SJSA1 (cell line): ENCODE measurements at places on chromosomes 5 and 9.
A peak's percentile ranks its signal among the peaks of the same experiment; 100 is the strongest.

DNA sequence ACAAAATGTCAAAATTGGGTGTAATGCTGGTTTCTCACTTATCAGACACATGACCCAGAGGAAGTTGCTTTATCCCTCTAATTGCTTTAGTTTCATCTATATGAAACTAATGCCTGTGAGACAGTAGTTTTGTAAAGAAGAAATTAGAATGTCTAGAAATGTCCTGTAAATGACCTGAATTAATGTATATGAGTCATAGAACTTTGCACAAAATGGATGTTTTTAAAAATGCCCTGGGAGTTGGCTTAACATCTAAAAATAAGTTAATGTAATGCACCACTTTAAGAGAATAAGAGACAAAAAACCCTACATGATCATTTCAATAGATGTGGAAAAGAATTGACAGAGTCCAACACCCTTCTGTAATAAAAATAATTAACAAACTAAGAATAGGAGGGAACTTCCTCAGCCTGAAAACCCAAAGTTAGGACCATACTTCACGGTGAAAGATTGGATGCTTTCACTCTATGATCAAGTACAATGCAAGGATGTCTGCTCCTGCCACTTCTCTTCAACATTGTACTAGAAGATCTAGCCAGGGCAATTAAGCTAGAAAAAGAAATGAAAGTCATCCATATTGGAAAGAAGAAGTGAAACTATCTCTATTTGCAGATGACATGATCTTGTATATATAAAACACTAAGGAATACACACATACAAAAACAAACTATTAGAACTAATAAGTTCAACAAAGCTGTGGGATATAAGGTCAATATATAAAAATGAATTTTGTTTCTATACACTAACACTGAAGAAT lies 117.9 kb downstream of the MELK start:
- DNase-seq = no peak

- DNase-seq = no peak
Measured at GRCh38 chr5:163867324-163867723, 361.9 kb downstream of the MAT2B start.

- peak; percentile 32 for DNase-seq
Measured at GRCh38 chr5:548256-548655, 24.0 kb upstream of the SLC9A3 start.

DNA sequence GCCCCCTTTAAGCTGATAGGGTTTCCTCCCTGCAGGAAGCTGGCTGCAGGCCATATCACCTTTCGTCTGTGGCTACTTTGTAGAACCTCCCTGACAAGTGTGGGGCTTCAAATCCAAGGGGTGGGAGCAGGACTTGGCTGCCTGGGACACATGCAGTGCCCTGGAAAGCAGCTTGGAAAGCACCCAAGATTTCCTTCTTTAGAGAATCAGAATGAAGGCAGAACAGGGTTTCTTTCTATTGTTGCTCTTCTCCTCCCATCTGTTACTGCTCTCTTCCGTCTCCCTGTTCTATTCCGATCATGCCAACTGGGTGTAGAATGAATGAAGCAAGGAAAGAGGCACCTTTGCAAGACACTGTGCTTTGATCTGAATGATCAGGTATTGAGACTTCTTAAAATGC lies 282.2 kb downstream of the MED10 start:
- DNase-seq = no peak

DNA sequence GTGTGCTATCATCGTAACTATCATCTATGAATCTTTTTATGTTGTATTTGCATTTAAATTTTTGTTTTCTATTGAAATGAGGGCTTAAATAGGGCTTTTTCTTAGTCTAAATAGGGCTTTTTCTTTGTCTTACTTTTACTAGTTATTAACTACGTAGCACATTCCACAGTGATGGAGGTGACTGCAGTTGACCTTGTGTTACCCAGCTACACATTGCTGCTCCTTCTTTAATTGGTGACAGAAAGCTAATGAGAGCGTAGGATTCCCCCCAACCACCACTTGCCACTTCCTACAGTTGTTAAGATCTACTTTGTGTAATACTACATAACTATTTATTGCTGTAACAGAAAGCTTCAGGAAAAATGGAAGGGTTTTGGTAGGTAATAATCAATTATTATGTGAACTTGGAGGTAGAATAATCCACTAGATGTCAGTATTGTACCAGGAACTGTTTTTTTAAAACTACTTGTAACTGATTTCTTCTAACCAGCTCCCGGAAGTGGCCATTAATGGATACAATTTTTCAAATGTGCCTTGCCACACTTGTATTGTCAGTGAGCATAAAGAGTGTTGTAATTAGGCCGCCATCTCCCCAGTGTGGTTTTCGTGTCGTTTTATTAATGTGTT lies 18.0 kb downstream of the MTRR start:
- peak; percentile 55 for DNase-seq

DNA sequence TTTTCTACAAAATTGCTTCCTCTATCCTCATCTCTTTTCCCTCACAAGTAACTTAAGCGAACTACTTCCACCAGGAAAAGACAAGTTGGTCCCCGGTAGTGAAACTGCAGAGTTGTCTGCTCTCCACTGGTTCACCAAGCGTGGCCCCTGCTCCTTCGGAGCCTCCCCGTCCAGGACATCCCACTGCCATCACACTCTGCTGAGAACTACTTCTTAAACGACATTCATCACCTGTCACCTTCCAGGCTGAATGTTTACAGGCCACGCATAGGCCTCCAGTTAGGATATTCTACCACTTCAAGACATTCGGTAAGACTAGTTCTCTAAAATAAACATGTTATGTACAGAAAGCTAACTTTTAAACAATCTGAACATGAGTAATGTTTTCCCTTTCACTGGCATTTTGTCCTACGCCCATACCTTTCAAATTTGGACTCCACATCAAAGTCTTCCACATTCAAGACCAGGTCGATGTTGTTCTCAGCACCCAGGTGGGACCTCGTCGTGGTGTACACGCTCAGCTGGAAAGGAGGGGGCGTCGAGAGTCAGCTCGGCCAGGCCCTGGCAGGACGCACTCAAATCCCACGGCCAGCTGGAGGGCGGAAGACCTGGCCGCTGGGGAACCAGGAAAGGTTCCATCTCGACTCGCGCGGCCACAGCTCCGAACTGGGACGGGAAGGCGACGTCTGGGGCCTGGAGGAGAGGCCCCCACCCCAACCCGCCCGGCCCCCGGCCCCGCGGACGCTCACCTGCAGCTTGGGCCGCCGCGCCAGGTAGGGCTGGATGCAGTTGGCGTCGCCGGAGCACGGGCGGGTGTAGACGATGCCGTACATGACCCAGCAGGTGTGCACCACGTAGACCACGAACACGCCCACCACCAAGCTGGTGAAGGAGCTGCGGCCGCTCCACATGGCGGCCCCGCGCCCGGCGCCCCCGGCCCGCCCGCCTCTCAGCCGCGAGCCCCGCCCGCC lies 683 bp downstream of the CLPTM1L start:
- no peak for DNase-seq

GRCh38 chr5:14008819-14009311 lies 64.4 kb upstream of the DNAH5 start:
- DNase-seq = peak; percentile 57

DNA sequence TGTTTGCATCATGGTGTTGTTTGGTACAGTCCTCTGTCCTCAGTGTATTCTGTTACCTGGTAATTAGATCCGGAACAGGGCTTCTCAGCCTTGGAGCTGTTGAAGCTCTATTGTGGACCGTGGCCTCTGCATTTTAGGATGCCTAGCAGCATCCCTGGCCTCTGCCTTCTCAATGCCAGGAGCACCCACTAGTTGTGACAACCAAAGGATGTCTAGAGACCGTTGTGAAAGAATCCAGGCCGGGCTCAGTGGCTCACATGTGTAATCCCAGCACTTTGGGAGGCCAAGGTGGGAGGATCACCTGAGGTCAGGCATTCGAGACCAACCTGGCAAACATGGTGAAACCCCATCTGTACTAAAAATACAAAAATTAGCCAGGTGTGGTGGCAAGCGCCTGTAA lies 159.6 kb downstream of the CACNA1B start:
- no peak for DNase-seq

GRCh38 chr9:116298249-116298648 lies 144.7 kb downstream of the PAPPA start:
- no peak for DNase-seq

DNA sequence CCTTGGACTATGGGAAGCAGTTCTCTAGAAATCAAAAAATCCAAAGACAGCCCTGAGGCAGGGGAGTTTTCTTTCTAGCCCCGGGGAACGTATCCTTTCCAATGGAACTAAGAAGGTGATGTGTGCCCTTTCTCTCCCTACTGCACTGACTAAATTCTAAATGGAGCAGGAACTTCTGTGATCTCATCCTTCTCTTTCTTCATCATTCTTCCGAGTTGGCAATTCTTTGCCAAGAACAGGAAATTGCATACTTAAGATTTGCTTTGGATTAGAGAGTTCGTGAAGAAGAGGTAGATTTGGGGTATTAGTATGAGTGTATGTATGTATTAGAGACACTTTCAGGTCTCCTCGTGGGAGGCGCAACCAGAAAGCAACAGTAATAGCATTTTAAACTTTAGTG lies 178.0 kb upstream of the PIK3R1 start:
- DNase-seq = no peak

DNA sequence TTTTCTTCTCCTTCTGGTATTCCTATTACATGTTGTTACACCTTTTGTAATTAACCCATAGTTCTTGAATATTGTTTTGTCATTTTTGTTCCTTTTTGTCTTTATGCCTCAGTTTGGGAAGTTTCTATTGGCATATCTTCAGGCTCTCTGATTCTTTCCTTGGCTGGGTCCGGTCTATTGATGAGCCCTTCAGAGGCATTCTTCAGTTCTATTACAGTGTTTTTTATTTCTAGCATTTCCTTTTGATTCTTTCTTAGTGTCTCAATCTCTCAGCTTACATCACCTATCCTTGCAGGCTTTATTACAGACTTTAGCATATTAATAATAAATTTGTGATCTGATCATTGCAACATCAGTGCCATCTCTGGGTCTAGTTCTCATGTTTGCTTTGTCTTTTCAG lies 33.8 kb downstream of the PHF2 start:
- no peak for DNase-seq

DNA sequence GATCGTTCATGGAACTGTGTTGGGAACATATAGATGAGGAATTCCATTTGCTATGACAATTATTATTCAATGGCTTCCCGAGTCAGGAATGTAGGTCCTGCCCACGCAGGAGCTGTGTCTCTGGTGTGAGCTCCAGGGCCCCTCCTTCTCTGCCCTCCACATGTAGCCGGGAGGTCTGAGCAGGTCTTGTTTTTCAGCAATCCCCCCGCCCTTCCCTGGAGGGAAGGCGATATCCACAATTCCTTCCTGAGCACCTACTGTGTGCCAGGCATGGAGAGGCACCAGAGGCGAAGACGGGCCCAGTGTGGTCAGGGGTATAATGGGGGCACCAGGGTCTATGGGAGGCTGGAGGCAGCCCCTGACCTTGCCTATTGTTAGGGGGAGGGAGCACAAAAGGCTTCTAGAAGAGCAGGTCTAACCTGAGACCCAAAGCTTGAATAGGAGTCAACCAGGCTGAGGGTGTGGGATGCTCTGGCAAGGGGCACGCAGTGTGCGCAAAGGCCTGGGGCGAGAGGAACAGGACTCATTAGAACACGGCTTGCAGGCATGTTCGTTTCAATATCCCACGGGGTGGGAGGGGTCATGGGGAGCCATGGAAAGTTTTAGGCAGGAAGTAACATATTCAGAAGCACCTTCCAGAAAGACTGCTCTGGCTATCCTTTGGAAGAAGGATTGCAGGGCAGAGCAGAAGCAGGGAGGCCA lies 154.9 kb downstream of the C9orf50 start:
- no peak for DNase-seq

GRCh38 chr9:77961541-77961940 lies 70.1 kb downstream of the GNAQ start:
- no peak for DNase-seq

DNA sequence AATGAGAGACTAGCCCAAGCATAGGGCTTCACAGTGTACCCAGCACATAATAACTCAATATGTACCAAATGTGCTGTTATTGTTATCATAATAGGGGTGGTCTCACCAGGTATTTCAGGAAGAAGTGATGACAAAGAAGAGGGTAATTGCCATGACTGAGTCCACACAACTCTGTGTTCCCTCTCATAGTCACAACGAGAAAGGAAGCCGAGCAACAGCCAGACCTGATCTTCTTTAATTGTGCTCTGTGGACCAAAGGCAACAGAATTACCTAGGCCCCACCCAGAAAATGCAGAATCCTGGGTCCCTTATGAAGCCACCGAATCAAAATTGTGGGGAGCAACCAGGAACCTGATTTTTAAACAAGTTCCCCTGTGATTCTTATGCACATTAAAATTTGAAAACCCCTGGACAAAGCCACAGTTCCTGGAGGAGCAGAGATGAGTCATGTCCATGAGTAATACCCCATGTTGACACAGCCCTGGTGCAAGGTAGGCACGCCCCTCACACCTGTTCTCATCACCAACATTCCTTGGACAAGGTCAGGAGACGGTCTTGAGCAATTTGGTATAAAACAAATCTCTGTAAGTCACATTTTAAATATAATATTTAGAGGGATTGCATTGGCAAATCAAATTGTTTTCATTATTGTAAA lies 5.2 kb downstream of the FGF1 start:
- DNase-seq = peak; percentile 28

- DNase-seq = no peak
Measured at GRCh38 chr5:174997688-174998087, 273.3 kb downstream of the MSX2 start.

- DNase-seq = peak; percentile 60
Measured at GRCh38 chr9:83544002-83544698, 5.9 kb upstream of the FRMD3 start.

- no peak for DNase-seq
Measured at GRCh38 chr9:93065135-93065720, 6.7 kb downstream of the SUSD3 start.

DNA sequence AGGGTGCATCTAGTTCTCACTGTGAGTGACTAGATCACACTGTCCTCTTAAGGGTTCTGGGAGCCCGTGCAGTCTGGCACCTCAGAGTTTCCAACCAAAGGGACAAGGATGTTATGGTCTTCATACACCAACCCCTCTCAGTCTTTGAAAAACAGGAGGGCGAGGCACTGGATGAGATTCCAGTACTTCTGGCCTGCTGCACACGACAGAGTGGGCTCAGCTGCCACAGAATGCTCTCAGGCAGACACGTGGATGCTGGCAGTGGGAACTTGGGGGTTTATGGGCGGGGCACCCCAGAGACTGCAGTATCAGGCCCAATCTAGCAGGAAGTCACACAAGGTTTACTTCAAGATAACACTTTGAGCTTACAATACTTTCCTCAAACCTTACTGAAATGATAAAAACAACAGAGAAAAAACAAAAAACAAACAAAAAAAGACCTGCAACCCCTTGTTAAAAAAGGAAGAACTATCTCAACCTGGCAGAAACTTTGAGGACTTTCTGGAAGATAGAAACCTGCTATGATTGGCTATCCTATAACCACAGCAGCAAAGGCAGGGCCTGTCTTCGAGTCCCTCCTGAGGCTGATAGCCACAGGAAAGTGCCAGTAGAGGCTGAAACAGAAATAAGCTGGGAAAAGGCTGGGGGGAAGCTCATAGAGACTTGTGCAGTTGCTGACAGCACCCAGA lies 28.3 kb upstream of the TGFBR1 start:
- DNase-seq = no peak

- no peak for DNase-seq
Measured at GRCh38 chr9:14661421-14662059, 31.7 kb downstream of the ZDHHC21 start.
